ENCODE measurements at places on chromosomes 1 and 21.

DNA sequence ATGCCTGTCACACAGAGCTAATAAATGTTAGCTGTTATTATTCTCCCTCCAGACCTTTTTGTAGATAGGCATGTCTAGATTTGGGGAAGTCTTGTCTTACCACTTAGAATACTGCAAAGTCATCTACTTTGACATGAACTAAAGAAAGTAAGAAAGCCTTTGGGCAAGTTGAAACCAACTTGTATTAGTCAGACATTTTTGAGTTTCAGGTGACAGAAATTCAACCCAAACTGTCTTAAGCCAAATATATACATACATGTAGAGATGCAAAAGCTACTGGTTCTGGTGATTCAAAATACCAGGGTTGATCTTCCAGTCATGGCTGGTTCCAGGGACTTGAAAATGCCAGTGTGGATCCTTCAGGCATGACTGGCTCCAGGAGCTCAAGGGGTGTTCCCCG is 276.8 kb upstream of the TMEM51 start:
- no peak for DNase-seq

DNA sequence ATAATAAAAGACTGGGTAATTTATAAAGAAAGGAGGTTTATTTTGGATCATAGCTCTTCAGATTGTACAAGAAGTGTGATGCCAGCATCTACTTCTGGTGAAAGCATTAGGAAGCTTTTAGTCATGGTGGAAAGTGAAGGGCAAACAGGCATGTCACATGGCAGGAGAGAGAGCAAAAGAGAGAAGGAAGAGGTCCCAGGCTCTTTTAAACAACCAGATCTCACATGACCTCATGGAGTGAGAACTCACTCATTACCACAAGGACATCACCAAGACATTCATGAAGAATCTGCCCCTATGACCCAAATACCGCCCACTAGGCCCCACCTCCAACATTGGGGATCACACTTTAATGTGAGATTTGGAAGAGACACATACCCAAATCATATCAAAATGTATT is 10.0 kb downstream of the RPTN start:
- DNase-seq, result no peak

DNA sequence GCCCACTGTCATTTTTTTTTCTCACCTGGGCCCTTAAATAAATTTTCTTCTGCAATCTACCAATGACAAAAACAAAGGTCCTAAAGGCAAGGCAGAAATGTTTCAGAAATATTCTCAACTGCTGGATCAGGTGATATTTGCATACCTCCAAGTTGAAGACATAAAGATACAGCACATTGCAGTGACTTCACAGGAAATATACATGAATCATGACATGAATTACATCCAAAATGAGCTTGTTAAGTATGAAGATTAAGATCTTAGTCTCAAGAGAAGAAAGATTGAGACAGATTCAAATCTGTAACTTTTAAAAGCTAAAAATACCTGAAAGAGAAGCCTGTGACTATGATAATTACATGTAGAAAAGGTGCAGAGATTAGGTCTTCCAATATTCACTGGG is 207.8 kb downstream of the SIPA1L2 start:
- no peak for DNase-seq

DNA sequence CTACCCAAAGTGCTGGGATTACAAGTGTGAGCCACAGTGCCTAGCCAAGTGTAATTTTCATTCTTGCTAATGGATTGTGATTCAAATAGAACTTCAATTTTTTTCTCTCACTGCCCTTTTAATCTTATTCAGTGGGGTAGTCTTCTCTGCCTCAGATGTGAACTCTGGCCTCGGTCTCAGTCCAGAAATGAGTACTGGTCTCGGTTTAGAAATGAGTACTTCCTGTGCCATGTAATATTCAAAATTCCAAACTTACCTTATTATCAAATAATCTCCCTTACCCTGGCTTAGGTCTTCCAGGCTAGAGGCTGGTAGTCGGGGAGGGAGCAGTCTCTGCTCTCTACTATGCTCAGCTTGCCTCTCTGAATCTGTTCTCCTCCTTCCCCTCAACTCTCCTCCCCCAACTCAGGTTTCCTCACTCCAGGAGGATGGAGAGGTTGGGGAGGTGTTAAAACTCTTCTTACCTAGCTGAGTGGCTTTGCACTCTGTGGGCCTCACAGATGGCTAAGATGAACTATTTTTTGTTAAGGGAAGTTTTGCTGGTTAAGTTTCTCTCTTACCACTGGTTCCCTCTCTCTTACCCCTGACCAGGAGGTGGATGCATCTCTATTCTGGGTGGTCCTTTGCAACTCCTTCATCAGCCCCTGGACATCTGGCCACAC is 4.8 kb upstream of the SLAMF9 start:
- DNase-seq, result no peak

GRCh38 chr21:30847627-30848500 is 18.3 kb upstream of the KRTAP7-1 start:
- no peak for DNase-seq

- no peak for DNase-seq
Observed at GRCh38 chr1:160542303-160542945, 19.4 kb upstream of the SLAMF6 start.

DNA sequence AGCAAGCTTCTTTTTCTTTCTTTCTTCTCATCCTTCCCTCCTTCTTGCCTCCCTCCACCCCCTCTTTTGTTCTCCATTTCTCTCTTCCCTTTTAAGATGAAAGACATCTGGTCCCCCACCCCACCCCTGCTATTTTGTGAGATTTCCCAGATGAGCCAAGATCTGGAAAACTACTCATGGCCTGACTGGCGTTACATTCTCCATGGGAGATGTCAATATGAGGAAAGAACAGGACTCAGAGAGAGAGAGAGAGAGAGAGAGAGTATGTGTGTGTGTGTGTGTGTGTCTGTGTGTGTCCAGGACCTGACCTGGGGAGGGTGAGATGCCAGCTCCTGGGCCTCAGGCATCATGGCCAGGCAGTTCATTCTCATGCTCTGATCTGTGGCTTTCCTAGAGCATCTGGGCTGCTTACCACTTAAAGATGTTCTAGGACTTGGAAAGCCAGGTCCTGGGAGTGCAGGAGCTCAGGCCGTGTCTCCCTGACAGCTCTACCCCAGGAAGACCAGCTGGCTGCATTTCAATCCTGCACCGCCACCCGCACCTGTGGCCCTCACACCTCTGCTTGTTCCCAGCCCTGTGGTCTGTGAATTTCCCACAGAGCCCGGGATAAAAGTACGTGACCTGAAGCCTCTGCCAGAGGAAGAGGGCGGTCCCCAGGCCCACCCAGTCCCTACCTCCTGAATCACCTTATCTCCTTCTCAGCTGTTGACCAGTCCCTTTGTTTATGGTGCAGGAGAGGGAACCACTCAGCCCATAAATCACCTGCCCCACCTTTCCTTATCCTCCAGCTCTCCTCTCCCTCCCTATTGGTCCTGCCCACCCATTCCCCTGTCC is 3.2 kb upstream of the BEST4 start:
- DNase-seq, result no peak

- no peak for DNase-seq
Observed at GRCh38 chr1:26016953-26017545, 4.5 kb upstream of the EXTL1 start.

DNA sequence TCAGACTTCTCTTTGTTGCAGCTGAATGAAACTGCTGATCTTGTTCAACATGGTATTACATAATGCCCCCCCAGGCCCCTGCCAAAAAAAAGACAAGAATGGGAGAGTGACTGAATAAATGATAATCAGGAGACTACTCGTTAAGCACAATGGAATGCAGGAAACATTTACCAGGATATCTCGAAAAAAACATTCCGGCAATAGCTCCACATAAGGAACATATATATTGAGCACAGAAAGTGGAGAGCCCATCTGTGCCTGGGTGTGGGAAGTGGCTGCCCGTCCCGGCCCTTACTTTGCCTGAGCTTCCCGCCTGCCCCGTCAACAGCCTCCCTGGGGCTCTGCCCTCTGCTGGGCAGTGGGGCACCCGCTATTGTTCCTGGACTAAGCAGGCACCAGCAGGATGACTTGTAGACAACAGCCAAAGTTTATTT is 13.3 kb downstream of the TRIM11 start:
- peak; percentile 74 for DNase-seq

GRCh38 chr1:52402860-52403240 is 1.4 kb downstream of the ORC1 start:
- no peak for DNase-seq

DNA sequence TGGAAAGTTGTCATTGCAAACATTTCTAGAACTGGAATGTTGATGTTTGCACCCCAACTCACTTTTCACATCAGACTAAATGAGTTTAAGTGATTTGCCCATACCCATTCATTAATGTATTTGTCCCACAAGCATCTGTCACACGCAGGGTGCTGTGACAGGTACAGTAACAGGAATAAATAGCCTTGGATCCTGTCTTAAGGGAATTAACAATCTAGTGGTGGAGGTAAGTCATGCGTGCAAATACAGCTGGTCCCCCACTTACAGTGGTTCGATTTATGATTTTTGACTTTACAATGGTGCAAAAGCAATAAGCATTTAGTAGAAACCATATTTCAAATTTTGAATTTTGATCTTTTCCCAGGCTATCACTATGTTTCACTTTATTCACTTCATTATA is 17.5 kb upstream of the PRDM2 start:
- no peak for DNase-seq

All from brain microvascular endothelial cell (primary cell).